ENCODE measurements at places on chromosomes 3 and 15.

- no peak for DNase-seq
Observed at GRCh38 chr3:136929977-136930670, 27.7 kb upstream of the IL20RB start.

DNA sequence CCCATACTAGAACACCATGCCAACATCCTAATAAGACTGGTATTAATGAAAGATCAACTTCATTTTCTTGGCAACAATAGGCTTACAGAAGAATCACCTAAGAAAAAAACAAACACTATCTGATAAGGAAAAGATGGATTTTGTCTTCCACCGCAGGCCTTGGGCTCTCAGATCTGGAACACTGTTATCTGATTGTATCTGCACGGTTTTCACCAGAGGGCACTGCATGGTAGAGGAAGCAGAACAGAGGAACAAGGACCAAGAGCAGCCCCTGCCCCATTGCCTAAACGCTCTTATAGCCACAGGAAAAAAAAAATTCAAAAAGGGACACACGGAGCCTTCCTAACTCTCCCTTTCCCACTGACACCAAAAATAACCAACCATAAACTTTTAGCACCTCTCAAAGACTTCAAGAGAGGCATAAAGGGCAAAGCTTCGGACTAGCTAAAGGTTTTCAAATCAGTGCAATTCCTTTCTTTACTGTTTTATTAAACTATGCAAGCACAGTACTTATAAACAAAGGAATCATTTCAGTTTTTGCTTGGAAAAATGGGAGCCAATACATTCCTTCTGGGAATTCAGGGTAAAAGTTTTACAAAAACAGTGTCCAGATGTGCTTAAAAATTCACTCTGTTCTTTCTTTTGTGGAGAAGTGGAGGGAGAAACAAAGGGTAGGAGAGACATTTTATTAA lies 23.3 kb downstream of the IL17RD start:
- no peak for DNase-seq

- peak; percentile 31 for DNase-seq
Observed at GRCh38 chr3:172094621-172095557, 55.5 kb downstream of the FNDC3B start.

- no peak for DNase-seq
Observed at GRCh38 chr3:1172644-1173043, 79.8 kb downstream of the CNTN6 start.

GRCh38 chr15:99279290-99279689 lies 28.0 kb downstream of the LRRC28 start:
- DNase-seq: no peak

- peak; percentile 14 for DNase-seq
Observed at GRCh38 chr15:66472176-66472999, 25.2 kb downstream of the SNAPC5 start.

GRCh38 chr3:184186184-184186901 lies at the start of gene ABCF3:
Gene ABCF3 (plus strand): TSS chr3:184186199. CDS start chr3:184186208, 9 bp downstream.
- no peak for DNase-seq

GRCh38 chr15:76979996-76980520 lies 14.9 kb upstream of the PSTPIP1 start:
- no peak for DNase-seq

DNA sequence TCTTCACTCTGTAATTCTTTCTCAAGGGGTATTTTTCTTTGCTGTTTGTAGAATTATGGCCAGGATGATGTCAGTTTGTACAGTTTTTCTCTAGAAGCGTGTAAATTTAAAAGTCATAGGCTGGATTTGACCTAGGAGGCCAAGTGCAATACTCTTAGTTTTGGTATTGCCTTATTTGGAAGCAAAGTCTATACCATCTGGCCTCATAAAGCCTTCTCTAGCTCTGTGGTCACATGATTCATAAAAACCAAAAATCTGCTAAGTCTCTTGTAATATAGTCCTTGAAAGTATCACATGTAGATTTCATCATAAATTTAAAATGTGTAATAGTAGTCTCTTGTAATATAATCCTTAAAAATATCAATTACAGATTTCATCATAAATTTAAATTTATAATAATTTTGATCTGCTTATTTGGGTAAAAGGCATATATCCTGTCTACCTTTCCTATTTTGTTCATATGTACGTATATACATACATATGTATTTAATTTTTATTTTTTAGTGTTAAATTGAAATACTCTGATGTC lies 25.6 kb downstream of the TEX9 start:
- no peak for DNase-seq

DNA sequence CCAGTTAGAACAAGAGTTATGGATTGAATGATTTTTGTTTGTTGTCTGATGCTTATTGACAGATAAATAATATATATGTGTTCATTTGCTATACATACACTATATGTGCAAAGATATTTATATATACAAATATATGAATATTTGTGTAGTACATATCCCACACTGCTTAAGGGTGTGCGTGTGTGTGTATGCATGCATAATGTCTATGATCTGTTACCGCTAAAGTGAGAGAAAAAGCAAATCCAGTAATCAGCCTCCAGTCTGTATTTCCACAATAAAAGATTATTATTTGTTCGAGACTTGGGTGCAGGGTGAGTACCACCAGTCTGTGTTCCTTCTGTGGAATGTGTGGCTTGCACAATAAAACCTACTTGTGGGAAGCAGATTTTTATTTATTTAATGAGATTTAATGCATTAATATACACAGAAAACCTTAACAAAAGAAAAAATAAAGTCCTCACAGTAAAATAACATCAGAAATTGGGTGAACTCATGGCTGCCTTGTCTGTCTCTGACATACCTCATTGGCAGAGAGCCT lies 366.0 kb upstream of the TBL1XR1 start:
- no peak for DNase-seq

GRCh38 chr3:100155128-100155527 lies 40.8 kb upstream of the FILIP1L start:
- DNase-seq: no peak
